ENCODE measurements at places on chromosomes 13 and 19.
A peak's percentile ranks its signal among the peaks of the same experiment; 100 is the strongest.

DNA sequence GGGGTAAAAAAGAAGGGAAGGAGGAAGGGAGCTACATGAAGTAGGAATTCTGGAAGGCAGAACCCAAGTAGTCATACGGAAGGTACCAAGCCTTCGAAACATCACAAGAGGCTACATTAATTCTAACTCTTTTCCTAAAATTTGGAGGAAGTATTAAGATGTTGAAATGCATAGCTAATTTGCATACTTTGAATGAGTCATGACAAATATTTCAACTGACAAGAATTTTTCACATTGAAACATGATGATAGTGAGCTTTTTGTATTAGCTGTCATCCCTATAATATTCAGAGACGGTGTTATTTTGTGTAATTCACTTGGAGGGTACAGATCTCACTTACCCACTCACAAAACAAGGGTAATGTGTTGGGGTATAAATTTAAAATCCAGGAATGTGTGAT is 9.1 kb upstream of the ACOD1 start:
- DNase-seq, result no peak

GRCh38 chr13:90532861-90533492 is 814.5 kb upstream of the MIR17HG start:
- no peak for DNase-seq

DNA sequence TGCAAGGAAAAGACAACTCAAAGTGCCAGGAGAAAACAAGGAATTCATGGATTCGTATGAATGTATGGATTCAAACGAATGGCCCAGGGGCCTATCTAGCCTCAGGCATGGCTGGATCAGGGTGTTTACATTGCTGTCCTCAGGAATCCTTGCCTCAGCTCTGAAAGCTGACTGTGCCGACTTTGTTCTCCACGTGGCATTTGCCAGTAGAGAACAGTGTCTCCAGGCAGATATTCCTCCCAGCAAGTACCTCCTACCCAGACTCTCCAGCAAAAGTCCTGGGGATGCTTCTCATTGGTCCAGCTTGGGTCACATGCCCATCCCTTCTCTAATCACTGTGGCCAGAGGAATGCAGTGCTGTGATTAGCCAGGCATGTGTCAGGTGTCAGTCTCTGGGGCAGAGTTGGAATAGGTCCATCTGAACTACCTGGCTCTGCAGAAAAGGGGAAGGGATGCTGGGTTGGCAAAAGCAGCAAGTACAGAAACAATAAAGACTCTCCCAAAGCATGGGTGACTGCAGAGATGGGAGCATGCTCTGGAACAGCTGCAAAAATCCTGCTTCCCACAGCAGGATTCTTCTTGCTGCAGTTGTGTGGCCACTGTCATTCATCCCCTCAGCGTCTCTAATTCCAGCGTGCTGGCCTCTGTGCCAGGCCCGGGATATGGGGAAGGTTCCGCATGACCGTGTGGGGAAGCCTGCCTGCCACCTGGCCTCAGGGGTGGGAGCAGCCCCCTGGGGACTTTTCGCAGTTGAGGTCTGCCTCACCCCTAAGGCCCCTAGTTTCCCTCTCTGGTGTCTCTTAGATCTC is 30.0 kb downstream of the CCNE1 start:
- DNase-seq, result peak; percentile 61

DNA sequence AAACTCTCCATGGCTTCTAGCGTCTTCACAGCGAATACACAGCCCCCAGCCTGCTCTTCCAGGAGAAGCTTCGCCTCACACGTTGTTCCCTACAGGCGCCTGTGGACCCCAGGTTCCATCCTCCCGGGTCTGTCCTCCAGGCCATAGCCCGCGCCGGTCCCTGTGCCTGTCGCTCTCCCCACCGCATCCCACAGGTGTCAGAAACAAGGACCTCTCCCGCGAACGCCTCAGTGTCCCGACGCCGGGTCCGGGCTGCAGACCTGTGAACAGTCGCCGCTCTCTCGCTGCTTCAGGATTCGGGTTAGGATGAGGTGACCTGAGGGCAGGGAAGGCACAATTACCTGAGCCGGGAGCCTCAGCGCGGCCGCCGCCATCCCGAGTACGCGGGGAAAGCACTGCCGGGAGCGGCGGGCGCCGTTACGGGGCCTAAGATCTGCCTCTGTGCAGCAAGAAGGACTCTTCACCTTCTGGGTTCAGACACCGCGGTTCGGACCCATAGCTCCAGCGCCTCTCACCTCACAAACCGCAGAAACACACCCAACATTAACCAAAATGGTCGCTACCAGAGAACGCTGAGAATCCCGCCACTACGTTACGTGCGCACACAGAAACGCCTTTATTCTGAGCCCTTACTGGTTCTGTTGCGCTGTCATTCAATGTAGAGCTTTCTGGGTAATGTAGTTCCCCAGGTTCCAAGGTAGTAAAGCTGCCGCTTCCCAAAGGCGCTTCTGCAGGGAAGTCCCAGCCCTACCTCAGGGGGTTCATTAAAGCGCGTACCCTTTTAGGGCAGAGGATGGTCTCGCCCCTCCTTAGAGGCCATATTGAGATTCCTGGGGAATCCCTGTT is at the start of gene ZNF418:
ZNF418 (minus strand) TSS at position 583 of the 846 bp plus-strand sequence. CDS start 1,580 bp downstream, outside the sequence.
- DNase-seq, result peak; percentile 80

DNA sequence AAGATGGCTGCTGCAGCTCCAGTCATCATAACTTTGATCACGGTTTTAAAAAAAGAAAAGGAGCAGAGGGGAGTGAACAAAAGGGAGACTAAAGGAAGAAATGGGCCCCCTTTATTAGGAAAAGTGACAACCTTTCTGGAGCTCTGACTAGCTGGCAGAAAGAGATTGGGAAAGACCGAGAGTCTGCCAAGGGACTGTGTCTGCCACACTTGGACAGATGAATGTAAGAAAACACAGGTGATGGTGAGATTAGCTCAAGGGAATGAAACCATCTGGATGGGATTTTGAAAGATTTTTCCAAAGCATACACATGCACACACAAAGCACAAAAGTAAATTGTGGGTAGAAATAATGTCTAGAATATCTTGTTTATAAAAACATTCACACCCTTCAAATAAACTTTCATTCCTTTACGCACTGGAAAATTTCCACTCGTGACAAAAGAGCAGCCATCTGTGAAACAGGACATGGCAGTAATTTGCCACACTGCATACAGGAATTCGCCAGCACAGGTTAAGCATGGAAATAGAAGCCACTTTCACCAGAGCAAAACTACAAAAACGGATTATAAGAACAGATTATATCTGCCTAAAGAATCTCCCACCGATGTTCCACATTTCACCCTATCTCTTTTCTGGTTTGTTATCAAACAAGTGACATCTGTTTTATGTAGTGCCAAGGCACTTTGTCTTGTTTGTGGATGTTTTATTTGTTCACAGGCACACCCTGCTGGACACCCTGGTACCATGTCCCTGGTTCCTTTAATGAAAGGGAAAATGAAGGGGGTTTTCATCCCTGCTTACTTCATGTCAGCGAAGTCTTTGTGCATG is 819.5 kb downstream of the DIAPH3 start:
- DNase-seq, result no peak

- no peak for DNase-seq
Measured at GRCh38 chr13:109782823-109783431, 3.5 kb downstream of the IRS2 start.

DNA sequence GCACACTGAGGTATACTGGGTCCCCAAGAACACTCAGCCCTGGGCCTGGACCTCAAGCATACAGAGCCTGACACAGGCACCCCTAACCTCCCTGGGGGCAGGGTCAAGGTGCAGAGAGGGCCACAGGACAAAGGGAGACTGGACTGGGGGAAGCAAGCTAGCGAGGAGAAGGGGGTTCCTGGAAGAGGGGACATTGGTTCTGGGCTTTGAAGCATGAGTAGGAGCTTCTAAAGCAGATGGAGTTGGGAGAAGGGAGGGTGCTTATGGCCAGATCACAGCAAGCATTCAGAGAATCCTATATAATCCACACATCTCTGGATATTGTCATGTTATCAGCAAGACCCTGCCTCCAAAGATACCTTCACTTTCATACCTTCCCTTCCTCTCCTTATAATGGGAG is 3.2 kb downstream of the CIB3 start:
- DNase-seq, result no peak

- peak; percentile 77 for DNase-seq
Measured at GRCh38 chr19:14118165-14119051, 846 bp upstream of the PRKACA start.

- no peak for DNase-seq
Measured at GRCh38 chr13:106274551-106275203, 260.8 kb downstream of the EFNB2 start.

DNA sequence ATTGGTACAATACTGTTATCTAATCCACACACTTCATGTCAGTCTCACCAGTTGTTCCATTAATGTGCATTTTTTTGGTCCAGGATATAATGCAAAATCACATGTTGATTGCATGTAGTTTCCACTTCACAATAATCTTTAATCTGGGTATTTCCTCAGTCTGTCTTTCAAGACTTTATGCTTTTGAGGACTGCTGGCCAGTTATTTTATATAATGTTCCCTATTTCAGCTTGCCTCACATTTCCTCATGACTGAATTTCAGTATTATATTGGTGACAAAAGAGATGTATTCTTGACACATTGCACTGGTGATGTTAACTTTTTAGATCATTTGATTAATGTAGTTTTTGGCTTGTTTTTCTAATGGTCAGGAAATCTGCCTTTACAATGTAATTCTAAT is 368.3 kb downstream of the IRS2 start:
- no peak for DNase-seq

- DNase-seq, result peak; percentile 33
Measured at GRCh38 chr13:77751513-77752456, 54.3 kb downstream of the SLAIN1 start.

DNA sequence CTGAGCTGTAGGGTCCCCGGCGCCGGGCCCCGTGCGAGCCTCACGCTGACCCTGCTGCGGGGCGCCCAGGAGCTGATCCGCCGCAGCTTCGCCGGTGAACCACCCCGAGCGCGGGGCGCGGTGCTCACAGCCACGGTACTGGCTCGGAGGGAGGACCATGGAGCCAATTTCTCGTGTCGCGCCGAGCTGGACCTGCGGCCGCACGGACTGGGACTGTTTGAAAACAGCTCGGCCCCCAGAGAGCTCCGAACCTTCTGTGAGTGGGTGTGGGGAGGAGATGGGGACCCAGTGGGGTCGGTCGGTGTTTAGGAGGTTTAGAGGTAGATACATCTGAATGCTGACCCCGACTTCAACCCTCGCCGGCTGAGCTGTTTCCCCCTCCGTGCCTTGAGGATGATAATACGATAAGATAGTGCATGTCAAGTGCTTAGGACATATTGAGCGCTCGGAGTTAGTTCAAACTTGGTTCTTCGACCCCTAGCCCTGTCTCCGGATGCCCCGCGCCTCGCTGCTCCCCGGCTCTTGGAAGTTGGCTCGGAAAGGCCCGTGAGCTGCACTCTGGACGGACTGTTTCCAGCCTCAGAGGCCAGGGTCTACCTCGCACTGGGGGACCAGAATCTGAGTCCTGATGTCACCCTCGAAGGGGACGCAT is 1.9 kb downstream of the ICAM5 start:
- DNase-seq, result no peak

- DNase-seq, result no peak
Measured at GRCh38 chr19:49128545-49129237, 9.3 kb downstream of the PPFIA3 start.

Data from right hindlimb (tissue), 1 donor.